Foreskin melanocyte (primary cell): ENCODE measurements at places on chromosomes 12 and 14.
A peak's percentile ranks its signal among the peaks of the same experiment; 100 is the strongest.

DNA sequence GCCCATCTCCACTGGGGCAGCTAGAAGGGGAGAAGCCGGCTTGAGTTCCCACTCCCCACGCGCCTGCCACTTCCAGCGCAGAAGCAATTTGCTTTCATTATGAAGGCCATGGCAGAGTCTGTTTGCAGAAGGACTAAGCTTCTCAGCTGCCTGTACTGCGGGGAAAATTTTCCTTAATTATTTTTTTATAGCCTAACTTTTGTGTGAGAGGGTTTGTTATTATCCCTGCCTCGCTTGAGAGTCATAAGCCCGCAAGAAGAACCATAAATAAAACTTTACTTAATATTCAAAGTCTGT is 56.0 kb upstream of the DLK1 start:
- DNase-seq, result no peak

DNA sequence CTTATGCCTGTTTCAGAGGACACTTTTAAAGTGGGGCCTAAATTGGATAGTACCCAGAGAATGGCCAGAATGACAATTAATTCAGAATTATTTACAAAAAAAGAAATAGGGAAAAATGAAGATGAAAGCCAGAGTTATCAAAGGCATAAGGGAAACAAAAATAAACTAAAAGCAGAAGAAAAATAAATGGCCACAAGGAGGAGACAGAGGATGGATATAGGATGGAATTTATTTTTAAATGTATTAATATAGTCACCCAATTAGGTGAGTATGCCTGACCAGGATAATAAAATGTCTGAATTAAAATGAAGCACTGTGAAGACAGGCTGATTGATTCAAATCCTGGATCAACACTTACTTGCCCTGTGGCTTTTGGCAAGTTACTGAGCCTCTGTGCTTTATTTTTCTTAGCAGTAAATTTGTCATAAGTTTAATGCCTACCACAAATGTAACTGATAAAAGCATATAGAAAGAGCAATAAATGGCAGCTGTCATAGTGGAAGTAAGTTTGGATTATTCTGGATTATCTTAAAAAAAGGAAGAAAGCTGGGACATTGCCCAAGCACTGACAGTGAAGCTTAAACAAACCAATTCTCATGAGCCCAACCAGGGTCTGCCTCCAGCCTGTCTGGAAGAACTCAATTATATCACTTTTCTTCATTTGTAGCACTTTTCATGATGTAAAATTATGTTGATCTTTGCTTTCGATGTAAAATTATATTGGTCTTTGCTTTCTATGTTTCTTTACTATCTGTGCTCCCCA is 3.5 kb downstream of the CLEC9A start:
- no peak for DNase-seq

DNA sequence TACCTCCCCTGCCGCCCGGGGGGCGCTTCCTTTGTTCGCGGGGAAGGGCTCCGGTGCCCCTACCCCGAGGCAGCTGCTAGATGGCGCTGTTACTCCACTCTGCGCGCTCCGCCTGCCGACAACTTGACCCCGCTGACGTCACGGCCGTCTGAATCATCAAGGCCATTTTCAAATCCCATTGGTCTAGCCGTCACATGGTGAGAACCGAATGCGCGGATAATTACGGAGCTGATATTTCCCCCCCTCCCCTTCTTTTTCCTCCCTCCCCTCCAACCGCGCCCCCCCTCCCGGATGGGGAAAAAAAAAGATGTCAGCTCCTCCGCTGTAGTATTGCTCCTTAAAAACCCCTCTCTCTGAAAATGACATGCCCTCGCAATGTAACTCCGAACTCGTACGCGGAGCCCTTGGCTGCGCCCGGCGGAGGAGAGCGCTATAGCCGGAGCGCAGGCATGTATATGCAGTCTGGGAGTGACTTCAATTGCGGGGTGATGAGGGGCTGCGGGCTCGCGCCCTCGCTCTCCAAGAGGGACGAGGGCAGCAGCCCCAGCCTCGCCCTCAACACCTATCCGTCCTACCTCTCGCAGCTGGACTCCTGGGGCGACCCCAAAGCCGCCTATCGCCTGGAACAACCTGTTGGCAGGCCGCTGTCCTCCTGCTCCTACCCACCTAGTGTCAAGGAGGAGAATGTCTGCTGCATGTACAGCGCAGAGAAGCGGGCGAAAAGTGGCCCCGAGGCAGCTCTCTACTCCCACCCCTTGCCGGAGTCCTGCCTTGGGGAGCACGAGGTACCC is at the start of gene HOXC10:
TSS of gene HOXC10 (plus strand) at position 246 of the 791 bp plus-strand sequence. CDS start at position 360, 114 bp downstream.
- peak; percentile 93 for DNase-seq

DNA sequence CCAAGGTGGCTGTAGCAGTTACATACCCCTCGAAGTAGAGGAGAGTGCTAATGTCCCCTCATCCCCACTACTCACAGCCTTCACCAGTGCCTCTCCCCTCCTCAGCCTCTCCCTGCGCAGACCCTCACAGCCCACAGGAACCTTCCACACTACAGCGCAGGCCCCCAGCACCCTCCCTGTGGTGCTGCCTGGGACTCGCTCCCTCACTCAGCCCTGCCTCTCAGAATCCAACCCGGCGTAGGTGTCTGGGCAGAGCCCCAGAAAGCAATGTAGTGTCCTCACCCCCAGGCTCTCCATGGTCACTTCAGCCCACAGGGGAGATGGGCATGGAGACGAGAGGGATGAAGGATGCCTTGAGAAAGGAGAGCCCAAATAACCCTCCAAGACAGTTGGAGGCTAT is 10.9 kb upstream of the ZNF740 start:
- no peak for DNase-seq

DNA sequence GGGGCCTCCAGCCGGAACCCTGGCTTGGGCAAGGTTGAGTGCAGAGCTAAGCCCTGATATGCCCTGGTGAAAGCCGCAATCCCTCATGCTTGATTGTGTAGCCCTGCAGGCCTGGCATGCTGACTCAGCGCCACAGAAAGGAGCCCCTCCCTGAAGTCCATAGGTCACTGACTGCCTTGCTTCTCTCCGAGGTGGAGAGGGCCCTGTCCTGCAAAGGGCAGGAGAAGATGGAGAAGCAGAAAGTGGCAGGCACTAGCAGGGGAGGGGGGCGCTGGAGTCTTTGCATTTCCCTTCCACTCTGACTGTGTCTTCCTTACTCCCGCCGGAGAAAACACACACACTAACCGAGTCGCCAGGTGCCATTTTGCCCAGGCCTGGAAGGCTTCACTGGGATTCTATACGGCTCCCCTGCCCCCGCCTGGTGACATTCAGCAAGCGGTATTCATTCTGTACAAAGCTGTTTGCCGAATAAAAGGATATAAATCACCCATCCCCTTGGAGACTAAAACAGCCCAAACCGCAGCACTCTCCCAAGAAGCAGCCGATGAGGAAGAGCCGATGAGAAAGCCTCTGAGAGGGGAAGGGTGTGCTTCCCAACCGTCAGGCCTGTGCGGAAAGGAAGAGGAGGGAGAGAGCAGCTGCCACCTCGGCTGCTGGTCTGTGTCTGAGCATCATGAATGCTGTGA is 69.8 kb downstream of the SLC6A12 start:
- no peak for DNase-seq

- no peak for DNase-seq
Observed at GRCh38 chr14:61934385-61934784, 172.2 kb downstream of the SNAPC1 start.

- DNase-seq, result no peak
Observed at GRCh38 chr14:74155749-74156148, 71.0 kb downstream of the LIN52 start.

GRCh38 chr14:75426332-75427125 is 1.3 kb upstream of the JDP2 start:
- DNase-seq, result no peak

GRCh38 chr14:99254328-99255009 is 17.5 kb downstream of the BCL11B start:
- no peak for DNase-seq

DNA sequence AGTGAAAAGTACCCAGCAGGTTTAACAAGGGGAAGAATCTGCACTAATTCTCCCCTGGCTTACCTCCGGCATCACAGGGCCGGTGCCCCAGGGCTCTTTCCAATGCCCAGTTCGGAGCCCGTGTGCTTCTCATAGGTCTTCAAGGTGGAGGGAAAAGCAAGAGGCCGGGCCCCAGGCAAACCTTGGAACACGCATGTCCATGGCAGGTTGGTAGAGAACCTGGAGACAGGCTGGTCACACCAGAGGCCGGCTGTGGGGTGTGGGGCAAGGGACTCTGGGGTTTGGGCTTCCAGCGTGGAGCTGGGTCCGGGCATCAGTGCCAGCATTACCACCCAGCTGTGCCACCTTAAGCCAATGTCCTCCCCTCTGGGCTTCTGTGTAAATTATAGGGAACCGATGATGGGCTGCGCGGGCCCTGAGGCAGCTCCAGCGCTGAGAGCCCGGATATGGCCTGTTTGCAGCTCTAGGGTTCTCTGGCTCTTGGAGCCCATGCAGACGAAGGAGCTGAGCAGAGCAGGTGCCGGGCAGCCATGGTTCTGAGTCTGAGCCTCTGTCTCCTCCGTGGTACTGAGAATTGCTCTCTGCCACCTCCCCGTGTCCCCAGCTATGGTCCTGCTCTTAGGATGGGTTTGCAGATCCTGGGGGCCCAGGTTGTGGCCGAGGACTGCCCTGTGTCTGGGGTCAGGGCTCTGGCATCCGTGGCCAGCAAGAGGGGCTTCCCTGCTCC is 197.0 kb upstream of the C14orf180 start:
- no peak for DNase-seq

- no peak for DNase-seq
Observed at GRCh38 chr12:53551889-53552291, 44.6 kb upstream of the NPFF start.

DNA sequence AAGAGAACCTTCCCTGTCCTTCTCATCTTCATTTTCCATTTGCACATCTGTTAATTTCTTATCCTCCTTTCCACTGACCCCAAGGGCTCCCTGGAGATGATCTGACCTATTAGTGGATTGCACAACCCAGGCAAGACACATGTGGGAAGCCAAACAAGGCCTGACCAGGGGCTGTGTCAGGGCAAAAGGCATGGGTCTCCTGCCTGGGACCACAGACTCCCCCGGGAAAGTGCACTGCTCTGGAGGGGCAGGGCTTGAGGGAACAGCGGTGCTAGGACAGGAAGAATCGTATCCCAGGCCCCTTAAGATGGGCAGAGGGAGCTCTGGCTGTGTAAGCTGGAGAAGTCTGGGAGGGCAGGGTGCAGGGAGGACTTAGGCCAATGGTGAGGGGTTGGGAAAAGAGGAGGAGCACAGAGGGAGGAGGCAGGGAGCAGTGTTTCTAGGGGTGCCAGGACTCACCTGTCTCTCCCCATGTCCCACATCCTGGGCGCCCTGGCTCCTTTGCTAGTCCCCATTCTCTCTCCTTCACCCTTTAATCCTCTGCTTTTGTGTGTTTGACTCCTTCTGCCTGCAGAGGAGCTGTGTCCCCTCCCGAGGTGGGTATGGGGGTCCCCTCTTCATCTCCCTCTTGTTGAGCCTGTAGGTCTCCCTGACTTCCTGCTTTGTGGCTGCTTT is 25.3 kb downstream of the PLEKHG3 start:
- DNase-seq, result no peak

- DNase-seq, result no peak
Observed at GRCh38 chr12:120224304-120225199, 23.6 kb upstream of the RPLP0 start.
